ENCODE measurements at places on chromosomes 4 and X.
A peak's percentile ranks its signal among the peaks of the same experiment; 100 is the strongest.

DNA sequence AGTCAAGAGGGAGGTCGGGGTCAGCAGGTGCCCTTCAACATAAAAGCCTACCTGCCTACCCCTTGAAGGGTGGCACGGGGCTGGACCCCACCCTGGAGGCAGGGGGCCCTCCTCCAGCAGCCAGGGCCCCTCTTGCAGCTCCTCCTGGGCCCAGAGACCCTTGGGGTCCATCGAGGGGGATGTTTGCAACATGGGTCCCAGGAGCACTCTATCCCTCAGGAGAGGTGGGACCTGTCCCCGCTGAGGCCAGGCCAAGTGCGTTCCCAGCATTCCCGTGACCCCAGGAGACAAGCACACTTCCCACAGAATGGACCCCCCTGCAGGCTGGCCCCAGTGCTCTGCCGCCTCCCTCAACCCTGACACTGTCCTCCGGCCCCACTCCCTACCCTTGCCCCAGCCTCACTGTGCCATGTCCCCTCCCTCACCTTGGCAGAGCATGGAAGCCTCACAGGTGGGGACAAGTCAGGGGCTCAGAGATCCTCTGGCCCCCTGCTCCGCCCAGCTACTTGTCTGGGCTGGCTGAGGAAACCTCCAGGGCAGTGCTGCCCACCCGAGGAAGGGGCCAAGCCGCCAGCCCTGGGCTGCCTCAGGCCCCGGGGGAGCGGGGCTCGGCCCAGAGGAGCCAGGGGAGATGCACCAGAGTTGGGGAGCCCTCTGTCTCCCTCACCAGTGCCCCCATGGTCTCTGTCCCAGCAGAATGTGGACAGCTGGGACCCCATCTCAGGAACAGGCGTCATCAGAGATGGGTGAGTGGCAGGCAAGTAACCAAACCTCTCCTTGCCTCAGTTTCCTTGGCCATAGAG, 2.2 kb downstream of the MXD4 start:
- DNase-seq, result peak; percentile 15

DNA sequence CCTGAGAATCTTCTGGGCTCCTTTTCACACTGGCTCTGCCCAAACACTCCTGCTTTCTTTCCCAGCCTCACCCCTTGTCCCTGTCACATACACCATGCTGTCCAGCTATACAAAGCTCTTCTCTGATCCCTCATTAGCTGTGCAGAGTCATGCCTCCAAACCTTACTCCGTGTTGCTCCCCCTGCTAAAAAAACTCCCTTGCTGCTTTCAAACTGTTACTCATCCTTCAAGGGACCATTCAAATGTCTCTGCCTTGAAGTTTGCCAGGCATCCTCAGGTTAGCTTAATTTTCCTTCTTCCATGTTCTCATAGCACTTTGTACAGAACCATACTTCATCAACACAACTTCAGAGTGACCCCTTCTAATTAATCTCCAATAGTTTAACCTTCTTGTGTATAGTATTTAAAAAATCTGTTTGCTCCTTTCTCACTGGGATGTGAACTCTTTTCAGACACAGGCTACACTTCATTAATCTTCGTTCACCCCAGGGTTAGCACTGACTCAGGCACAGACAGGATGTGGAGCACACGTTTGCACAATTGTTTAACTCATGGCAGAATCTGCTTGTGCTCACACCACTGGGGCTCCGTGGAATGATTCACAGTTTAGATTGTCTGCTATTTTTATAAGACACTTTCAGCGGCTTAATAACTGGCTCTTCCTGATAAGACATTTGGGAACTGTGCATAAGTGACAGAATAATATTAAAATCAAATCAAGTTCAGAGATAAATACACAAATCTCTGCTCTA, 21.4 kb upstream of the SEL1L3 start:
- DNase-seq, result no peak

GRCh38 chr4:156493858-156494257, 477.7 kb downstream of the PDGFC start:
- no peak for DNase-seq

DNA sequence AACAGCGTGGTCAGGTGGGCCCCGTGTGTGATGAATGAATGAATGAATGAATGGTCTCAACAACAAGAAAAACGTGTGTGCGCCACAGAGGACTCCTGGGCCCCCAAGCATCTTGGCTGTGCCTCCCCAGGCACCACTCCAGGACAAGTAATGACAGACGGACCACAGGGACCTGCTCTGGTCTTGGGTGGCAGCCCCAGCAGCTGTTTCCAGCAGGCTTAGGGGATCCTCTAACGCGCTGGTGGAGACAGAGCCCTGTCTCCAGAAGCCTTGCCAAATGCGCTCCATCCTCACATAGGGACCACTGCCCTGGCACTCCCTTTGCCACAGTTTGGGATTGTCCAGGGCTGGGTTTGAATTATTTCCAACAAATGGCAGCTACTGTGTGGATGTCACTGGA, 39.1 kb downstream of the PSAPL1 start:
- DNase-seq, result peak; percentile 33

DNA sequence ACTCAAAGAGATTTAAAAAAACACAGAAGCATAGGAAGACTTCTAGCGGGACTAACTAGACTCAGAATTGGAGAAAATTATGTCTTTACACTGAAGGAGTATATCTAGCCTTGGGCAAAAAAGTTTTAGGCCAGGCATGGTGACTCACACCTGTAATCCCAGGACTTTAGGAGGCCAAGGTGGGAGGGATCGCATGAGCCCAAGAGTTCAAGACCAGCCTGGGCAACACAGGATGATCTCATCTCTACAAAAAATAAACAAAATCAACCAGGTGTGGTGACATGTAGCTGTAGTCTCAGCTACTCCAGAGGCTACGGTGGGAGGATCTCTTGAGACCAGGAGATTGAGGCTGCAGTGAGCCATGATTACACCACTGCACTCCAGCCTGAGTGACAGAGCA, 99.5 kb downstream of the NEUROG2 start:
- no peak for DNase-seq

DNA sequence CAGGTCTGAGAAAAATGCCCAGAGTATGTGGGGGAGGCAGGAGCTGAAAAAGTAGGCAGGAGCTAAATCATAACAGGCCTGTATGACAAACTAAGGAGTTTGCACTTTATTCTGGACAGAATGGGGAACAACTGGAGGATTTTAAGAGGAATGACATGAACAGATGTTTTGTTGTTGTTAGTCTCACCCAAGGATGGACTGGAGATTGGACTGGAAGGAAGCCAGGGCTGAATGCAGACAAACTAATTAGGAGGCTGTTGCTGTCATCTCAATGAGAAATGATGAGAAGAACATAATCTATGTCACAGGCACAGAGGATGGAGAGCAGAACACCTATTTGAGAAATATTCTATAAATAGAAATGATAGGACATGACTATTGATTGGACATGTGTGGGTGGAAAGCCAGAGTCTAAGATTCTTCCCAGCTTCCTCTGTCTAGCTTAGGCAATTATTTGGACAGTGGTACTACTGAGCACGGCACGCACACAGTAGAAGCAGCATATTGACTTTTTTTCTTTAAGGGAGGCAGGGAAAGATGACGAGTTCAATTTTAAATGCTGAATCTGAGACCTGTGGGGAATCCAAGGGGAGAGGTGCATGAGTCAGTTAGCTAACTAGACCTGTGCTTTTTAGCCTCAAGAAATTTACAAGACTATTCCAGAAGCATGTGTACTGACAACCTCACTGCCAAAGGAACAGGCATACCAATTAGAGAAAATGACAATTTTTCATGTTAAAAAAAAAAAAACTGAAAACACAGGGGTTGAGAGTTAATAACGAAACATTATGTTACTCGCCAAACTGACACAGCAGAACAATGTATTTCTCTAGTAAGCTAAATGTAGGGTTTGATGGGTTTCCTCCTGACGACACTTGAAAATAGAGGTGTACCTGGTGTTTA, 963 bp upstream of the USO1 start:
- DNase-seq, result no peak

DNA sequence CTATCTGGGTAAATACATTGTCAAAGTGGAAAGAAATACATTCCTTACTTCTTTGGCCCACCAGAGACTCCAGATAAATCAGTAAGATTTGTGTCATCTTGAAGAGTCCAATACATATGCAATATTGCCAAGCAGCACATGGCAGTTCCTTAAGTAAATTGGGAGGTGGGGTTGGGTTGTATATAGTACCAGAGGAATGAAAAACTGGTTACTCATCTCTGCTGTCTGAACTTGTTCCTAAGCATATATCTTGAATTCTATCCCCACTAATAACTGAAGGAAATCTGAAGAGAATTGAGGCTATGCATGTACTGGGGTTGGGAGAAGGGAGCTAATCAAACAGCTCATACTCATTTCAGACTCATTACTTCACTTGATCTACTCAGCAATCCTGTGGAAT, 14.8 kb downstream of the TCEAL8 start:
- no peak for DNase-seq

DNA sequence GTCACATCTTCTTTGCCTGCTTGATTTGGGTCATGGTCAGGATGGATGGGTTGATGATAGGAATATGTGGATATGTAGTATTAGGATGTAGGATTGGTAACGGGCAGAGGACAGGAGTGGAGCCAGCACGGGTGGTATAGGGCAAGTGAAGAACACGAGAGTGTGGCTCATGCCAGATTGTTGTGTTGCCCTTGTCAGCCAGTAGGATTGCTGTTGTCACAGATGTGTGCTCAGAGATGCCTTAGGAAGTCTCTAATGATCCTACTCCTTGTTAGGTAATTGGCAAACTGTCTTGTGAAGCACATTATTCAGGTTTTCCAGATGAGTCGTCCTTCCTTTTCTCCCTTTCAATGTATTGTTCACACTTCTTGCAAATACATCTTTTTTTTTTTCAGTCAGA, 5.5 kb downstream of the ATP10D start:
- DNase-seq, result no peak

DNA sequence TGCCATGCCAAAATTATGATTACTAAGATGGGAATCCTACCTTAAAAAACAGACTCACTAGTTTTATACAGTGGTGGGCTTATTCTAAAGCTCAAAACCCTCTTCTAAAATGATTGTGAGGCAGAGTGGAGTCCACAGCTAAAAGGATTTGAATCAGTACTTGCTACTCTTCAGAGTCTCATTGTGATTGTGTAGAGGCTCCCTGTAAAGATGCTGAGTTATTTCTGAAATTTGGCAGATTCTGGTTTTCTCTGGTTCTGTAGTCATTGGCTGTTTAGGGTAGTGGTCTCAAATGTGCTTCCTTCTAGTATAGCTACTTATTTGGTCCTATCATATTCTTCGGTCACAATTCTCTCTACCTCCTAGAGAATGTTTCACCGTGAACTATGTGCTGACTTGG, 104.1 kb downstream of the FBXW7 start:
- no peak for DNase-seq

DNA sequence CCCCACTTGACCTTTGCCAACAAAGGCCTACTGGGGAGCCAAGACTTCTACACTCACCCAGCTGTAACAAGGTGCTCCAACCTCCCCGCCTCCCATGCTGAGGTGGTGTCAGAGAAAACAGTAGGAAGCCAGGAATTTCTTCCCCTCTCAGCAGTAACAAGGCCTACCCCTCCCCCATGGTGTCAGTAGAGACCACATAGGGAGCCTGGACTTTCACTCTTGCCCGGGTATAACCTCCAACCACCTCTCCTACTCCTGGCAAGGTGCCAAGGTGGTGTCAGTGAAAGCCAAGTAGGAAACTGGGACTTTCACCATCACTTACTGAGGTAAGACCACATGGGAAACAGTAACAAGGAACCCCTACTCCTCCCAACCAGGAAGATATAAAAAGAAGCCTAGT, 93.1 kb downstream of the SLC16A2 start:
- no peak for DNase-seq

GRCh38 chr4:151671541-151672059, 89.2 kb downstream of the GATB start:
- DNase-seq, result no peak

- DNase-seq, result no peak
These were observed 96.2 kb downstream of the UGT8 start for GRCh38 chr4:114694770-114695169.

DNA sequence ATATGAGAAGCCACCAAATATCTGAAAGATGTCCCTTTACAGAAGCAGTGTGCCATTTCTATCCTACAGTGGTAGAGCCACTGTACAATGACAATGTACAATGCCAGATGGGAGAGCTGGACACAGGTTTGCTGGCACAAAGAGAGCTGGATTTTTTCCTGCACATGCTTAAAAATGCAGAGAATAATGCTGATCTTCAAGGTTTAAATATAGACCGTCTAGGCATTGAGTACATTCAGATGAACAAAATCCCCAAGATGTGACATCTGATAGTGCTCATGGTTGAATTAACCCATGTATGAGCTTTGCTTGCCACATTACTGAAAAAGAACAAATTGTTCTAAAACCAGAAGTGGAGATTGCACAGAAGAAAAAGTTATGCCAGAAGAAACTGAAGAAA, 11.7 kb downstream of the ADGRL3 start:
- DNase-seq, result no peak

- no peak for DNase-seq
These were observed 10.6 kb downstream of the ARAP2 start for GRCh38 chr4:36233567-36234266.

GRCh38 chr4:105350859-105351490, 122.9 kb downstream of the PPA2 start:
- no peak for DNase-seq

DNA sequence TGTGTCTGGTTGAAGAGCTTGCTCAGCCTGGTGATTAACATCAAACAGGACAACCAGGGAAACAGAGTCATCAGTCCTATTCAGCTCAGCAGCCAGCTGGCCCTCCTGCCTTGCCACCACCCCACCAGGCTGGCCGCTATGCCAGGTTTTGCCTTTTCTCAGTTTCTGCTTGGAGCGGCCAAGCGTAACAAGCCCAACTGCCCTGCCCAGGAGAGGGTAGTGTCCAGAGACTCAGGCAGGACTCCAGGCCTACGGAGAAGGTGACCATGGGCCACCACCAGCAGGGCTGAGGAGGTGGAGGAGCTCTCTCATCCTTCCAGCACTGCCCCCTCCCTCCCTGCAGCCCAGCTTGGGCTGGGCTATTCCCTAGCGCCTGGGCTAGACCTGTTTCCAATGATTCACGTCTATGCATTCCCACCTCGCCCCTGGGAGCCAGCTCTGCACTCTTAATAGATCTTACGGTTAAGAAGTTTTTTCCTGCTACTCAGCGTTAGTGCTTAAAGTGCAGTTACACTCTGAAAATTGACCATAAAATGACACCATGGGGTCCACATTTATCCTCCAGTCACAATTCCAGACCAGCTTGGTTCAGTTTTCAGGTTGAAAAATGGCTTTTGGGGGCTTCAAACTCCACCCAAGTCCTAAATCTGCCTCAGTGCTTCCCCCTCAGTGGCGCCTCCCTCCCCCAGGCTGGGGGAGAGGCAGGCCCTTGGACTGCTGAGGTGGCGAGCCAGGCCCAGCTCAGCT, 124.0 kb upstream of the PJA1 start:
- DNase-seq, result no peak

GRCh38 chr4:63717384-63717783, 691.9 kb downstream of the TECRL start:
- DNase-seq, result no peak

All from dorsolateral prefrontal cortex (tissue), 122 donors.